Pericardium fibroblast (primary cell): ENCODE measurements at places on chromosomes 2 and 18. TPM values are rescaled to one million over a fixed set of nuclear protein-coding genes. Genes with fewer than 3 reads are reported as not detected.

NEURL3 gene
- total RNA-seq = not detected in 2 replicates

AQP12A gene
- total RNA-seq = not detected in 2 replicates

MOCOS gene
- total RNA-seq = 3.1 and 3.2 TPM in 2 replicates

RPRM gene
- total RNA-seq = 1.2 TPM in 1 of 2 replicates, not detected in the other

RTP5 gene
- total RNA-seq = not detected in 2 replicates

SLC8A1 gene
- 7.9 and 10.2 TPM in 2 replicates for total RNA-seq

ASB18 gene
- not detected in 2 replicates for total RNA-seq

SLC9A4 gene
- not detected in 2 replicates for total RNA-seq

TNFAIP6 gene
- 20.0 and 55.4 TPM in 2 replicates for total RNA-seq

STAM2 gene
- total RNA-seq = 24.2 and 25.3 TPM in 2 replicates

CHRNG gene
- total RNA-seq = 0.77 TPM in 1 of 2 replicates, not detected in the other

SERPINB10 gene
- 5.4 TPM in 1 of 2 replicates, not detected in the other for total RNA-seq

UGT1A7 gene
- total RNA-seq = not detected in 2 replicates
